ENCODE measurements at places on chromosomes 2 and 18. TPM values are rescaled to one million over a fixed set of nuclear protein-coding genes. Genes with fewer than 3 reads are reported as not detected.

Gene MLPH
- total RNA-seq = 283 TPM

Gene MAL
- total RNA-seq = 171 TPM

Gene YWHAQ
- total RNA-seq = 373 TPM

Gene KLF7
- 12.5 TPM for total RNA-seq

Gene RAB6C
- total RNA-seq = not detected

Gene FLACC1
- total RNA-seq = 0.75 TPM

Gene MTCL1
- total RNA-seq = 29.6 TPM

Gene FAM237A
- total RNA-seq = not detected

Gene ATP9B
- 13.0 TPM for total RNA-seq
